Bone marrow (tissue), 2 donors: ENCODE measurements at places on chromosomes 1 and 21.
A peak's percentile ranks its signal among the peaks of the same experiment; 100 is the strongest.

GRCh38 chr1:27489501-27489972 is 430 bp downstream of the WASF2 start:
- no peak for DNase-seq

DNA sequence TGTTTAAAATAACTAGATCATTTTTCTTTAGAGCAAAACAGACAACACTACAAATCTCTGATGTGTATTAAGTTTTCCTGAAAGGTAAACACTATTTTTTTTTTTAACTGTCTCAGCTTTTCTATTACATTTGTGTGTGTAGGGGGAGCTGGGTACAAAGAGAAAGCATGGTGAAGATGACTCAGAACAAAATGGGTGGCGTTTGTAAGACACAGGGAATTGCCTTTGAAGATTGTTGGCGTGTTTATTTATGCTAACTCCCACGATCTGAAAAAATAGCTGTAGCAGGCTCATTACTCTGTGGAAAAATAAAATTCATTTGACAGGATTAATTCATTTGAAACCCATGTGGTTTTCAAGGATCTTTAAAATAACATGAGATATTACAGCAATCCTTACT is 285.1 kb downstream of the RYR2 start:
- no peak for DNase-seq

- DNase-seq: no peak
These were observed 67.1 kb upstream of the TLR5 start for GRCh38 chr1:223209992-223210787.

DNA sequence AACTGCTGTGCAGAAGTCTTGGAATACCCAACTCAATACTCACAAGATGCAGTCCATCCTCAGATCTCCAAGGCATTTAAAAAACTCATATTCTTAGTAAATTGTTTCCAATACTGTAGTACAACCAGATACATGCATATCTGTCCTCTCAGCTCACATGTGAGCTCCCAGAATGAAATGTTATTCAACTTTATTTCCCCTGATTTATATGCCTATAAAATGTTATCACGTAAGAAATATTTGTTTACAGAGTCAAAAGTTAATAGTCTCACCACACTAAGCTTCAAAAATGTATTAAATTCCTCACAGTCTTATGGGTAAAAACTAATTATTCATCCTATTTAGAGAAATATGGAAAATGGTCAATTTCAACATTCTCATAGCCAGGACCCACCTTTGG is 56.6 kb downstream of the LTN1 start:
- no peak for DNase-seq

- DNase-seq: no peak
These were observed 28.2 kb upstream of the TMEM54 start for GRCh38 chr1:32929366-32929765.

- no peak for DNase-seq
These were observed 635 bp upstream of the MMEL1 start for GRCh38 chr1:2633366-2633935.

GRCh38 chr1:82260666-82261065 is 459.9 kb downstream of the ADGRL2 start:
- DNase-seq: no peak

- DNase-seq: no peak
These were observed 8.2 kb upstream of the AZIN2 start for GRCh38 chr1:33072707-33073106.

GRCh38 chr1:77288275-77288674 is 6.5 kb downstream of the AK5 start:
- no peak for DNase-seq

DNA sequence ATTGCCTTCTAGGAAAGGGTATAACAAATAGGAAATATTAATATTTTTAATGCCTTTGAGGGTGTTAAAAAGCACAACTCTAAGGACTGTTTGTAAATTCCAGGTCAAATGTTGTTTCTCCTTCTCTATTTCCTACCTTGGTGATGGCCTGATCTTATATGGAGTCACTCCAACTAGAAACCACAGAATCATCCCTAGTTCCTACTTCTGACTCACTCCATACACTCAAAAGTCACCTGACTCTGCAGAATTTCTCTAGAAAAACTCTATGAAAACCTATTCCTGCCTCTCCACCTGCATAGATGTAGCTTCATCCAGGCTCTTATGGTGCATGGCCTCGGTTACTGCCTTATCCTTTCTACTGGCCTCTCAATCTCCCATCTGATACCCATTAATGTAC is 14.5 kb downstream of the RGS4 start:
- no peak for DNase-seq

DNA sequence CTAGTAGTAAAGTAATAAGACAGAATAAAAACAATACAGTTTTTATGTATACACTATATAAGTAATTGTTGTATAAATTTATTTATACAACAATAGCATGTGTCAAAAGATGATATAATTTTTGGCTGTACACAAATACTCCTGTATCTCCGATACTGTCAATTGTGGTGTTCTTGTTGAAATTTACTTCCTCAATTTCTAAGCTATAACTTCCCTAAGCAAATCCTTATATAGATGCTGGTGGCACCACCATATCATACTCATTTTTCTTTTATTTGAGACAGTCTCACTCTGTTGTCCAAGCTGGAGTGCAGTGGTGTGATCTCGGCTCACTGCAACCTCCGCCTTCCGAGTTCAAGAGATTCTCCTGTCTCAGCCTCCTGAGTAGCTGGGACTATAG is 141.0 kb upstream of the HP1BP3 start:
- peak; percentile 13 for DNase-seq

DNA sequence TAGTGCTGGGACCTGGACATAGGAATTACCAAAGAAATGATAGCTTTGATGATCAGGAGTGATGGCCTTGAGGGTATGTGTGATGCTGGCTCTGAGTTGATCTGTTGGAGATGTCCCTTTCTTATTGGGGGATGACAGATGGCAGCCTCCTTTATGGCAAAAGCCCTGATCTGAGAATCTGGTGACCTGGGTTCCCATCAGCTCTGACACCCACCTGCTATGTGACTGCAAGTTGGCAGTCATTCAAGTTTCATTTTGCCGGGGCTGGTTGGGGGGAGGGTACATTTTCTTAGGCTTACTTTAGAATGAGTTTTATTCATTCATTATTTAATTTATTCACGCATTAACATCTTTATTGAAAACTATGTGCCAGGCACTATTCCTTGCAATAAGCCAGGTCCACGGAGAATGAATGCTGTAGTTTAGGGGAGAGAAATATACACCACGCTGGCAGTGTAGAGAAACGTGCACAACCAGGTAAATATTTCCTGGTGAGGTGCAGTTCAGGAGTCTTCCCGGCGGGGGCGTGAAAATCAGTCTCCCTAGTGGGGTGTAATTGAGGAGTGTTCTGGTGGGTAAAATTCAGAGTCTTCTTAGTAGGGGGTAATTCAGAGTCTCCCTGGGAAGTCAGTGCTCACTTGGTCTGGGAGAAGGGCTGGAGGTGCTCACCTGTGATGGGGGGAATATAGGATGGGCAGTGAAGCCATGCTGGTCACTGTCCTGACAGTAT is 401.3 kb downstream of the CAMTA1 start:
- DNase-seq: no peak

- DNase-seq: no peak
These were observed 685 bp upstream of the DDI2 start for GRCh38 chr1:15616373-15617172.

DNA sequence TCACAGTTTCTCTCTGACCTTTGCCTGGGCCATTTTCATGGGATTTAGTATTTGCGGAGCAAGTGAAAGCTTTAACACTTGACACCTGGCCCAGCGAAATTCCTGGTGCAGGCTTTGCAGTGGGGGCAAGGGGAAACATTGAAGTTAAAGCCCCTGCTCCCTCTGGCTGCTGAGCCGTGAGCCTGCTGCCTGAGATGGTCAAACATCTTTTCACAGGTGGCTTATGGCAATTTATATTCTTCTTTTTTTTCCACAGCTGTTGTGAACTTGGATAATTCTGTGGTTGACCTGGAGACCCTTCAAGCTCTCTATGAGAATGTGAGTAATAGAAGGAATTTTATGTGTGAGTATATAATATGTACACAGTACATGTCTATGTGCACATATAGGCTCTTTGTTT is 202.9 kb downstream of the FMN2 start:
- no peak for DNase-seq

GRCh38 chr1:117370071-117370470 is 2.8 kb downstream of the MAN1A2 start:
- no peak for DNase-seq

GRCh38 chr1:112614460-112615065 is 4.4 kb downstream of the ST7L start:
- peak; percentile 34 for DNase-seq

GRCh38 chr21:25983745-25984144 is 186.8 kb downstream of the APP start:
- DNase-seq: no peak

DNA sequence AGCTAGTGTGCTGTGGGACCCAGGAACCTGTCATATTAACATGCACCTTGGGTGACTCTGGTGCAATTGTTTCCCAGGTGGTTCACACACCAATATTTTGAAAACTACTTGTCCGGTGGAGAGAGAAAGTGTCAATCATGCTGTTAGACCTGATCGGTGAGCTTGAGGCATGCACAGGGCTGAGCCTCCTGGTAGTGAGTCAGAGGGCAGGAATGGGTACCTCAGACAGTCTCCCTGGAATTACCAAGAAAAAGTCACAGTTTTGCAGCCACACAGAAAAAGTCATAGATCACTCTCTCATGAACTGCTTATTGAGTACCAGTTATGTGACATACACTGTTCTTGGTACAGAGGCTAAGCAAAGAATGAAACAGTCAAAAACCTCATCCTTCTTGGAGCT is 140.1 kb upstream of the NFIA start:
- no peak for DNase-seq

DNA sequence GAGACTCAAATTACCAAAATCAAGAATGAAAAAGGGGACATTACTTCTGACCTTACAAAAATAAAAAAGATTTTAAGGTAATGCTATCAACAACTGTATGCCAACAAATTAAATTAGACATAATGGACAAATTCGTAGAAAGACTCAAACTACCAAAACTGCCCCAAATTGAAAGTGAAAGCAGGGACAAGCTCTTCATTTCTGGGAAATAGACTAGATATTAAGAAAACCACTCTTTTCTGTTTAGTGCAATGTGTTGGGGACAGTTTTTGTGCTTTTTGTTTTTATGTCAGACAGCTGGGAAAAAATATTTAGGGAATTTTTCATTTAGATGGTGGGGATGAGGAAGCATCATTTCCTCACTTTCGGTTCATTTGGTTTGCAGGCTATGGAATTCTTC is 4.9 kb upstream of the GBP1 start:
- DNase-seq: peak; percentile 30

GRCh38 chr1:224488806-224489499 is 54.4 kb upstream of the WDR26 start:
- no peak for DNase-seq

DNA sequence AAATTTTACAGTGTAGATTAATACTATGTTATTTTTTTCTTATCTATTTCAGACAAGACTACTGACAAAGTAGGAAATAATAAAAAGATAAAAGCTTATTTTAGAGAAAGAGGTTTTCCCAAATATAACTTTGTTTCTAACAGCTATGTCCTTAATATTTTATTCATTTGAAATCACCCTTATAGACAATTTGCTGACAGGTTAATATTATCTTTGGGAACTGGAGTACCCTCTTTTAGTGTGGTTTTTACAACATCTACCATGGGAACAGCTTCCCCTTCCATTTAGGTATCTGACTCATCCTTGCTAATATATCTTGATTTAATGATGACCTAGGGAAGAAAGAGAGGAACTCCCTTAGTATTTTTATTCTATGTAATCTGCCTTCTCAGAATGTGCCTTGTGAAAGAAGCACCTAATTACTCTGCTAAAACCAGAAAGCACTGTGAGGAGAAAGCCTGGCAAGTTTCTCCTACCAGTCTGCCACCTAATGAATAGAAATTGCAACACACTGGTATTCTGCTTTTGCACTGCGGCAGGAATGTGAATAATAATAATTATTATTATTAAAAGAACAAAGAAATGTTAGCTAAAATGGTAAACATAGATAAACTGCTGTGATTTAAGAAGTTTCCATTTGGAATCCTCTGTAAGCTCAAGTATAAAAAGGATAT is 192.8 kb downstream of the PDE4B start:
- DNase-seq: no peak

- DNase-seq: no peak
These were observed 82.8 kb downstream of the GLIS1 start for GRCh38 chr1:53655931-53656746.

- no peak for DNase-seq
These were observed 45.2 kb downstream of the MAN1A2 start for GRCh38 chr1:117412472-117412871.

DNA sequence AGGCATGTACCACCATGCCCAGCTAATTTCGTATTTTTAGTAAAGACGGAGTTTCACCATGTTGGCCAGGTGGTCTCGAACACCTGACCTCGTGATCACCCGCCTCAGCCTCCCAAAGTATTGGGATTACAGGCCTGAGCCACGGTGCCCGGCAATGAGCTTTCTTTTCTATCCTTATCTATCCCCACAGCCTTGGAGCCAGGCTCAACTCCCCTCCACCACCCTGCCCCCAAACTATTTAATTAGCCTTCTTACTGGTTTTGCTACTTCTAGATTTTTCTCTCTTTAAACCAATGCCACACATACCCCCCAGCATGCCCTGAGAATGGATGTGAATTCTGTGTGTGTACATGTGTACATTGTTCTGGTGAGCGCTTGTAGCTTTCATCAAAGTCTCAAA is 5.7 kb upstream of the VANGL2 start:
- DNase-seq: no peak

DNA sequence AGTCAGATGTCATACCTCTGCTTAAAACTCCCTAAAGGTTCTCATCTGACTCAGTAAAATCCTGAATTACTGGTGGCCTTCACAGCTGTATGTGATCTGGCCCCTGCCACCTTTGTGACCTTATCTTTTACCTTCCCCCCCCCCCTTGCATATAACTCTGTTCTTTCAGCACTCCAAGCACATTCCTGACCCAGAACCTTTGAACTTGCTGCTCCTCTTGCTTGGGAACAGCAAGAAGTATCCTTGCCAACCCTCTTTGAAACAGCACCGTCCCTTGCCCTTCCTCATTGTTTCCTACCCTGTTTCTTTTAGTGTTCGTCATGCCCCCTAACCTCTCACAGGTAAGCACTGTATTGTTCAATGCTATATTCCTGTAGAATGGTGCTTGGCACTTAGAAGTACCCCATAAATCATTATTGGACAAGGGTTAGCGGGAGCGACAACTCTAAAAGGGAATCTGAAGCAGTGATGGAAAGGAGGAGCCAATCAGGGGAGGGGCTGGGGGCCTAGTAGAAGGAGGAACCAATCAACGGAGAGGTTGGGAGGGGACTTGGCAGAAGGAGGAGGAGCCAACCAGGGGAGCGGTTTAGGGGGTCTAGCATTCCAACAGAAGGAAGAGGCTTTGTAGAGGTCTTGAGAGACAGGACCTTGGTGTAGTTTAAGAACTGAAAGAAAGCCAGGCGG is 13.9 kb downstream of the CACHD1 start:
- no peak for DNase-seq
